Testis (tissue), 5 donors: ENCODE measurements at places on chromosomes 16 and 17. TPM values are rescaled to one million over a fixed set of nuclear protein-coding genes. Genes with fewer than 3 reads are reported as not detected.

Gene OSBPL7
- 7.3 TPM for total RNA-seq

Gene KCNAB3
- total RNA-seq = 4.3 TPM

Gene PNMT
- total RNA-seq = 2.7 TPM

Gene UTS2R
- total RNA-seq = 28.1 TPM

Gene ZNF750
- total RNA-seq = 0.63 TPM

Gene FNDC8
- total RNA-seq = 39.0 TPM

Gene SLC16A5
- 6.4 TPM for total RNA-seq

Gene PALB2
- total RNA-seq = 26.8 TPM

Gene NPIPA7
- total RNA-seq = 11.7 TPM

Gene PIPOX
- 5.9 TPM for total RNA-seq

Gene KRT9
- 0.43 TPM for total RNA-seq

Gene WRAP53
- 10.5 TPM for total RNA-seq

Gene BCL6B
- total RNA-seq = 2.5 TPM

Gene PRKCA
- total RNA-seq = 15.4 TPM

Gene CACNG1
- total RNA-seq = not detected

Gene ANKFN1
- 5.1 TPM for total RNA-seq

Gene CCL14
- 12.3 TPM for total RNA-seq

Gene PRSS8
- total RNA-seq = 0.74 TPM

Gene ABCA8
- total RNA-seq = 249 TPM

Gene ZNF276
- total RNA-seq = 48.4 TPM

Gene ABCC3
- 12.1 TPM for total RNA-seq

Gene SYNGR3
- 20.9 TPM for total RNA-seq

Gene ATP2A3
- 19.6 TPM for total RNA-seq

Gene FOXO3B
- total RNA-seq = 12.1 TPM

Gene TBC1D26
- total RNA-seq = 18.7 TPM

Gene CFAP119
- total RNA-seq = 31.5 TPM

Gene KRTAP9-8
- not detected for total RNA-seq

Gene FAM222B
- 74.5 TPM for total RNA-seq

Gene MYH13
- total RNA-seq = 0.47 TPM

Gene CETP
- total RNA-seq = 0.24 TPM

Gene ZPBP2
- 45.1 TPM for total RNA-seq

Gene ACSM2A
- not detected for total RNA-seq

Gene IRX5
- 5.7 TPM for total RNA-seq

Gene KDM6B
- 38.0 TPM for total RNA-seq

Gene RDM1
- 9.6 TPM for total RNA-seq

Gene OTOP3
- total RNA-seq = 0.12 TPM

Gene IRF8
- total RNA-seq = 15.0 TPM

Gene TBC1D3C
- total RNA-seq = not detected

Gene SCGB1C2
- not detected for total RNA-seq

Gene STX8
- total RNA-seq = 103 TPM

Gene SGCA
- 7.6 TPM for total RNA-seq

Gene MAP2K4
- total RNA-seq = 47.7 TPM

Gene KREMEN2
- 1.7 TPM for total RNA-seq

Gene KRT36
- total RNA-seq = 0.24 TPM

Gene HSD17B1
- total RNA-seq = 13.8 TPM

Gene ACSF2
- total RNA-seq = 60.1 TPM

Gene GPRC5C
- total RNA-seq = 19.0 TPM

Gene HOXB7
- 2.8 TPM for total RNA-seq

Gene SLFN11
- 6.4 TPM for total RNA-seq

Gene MT1H
- total RNA-seq = not detected

Gene EEF2K
- 11.1 TPM for total RNA-seq

Gene TEX19
- 37.8 TPM for total RNA-seq

Gene CDRT15
- 8.1 TPM for total RNA-seq

Gene NPIPA3
- 4.5 TPM for total RNA-seq

Gene SPHK1
- 14.7 TPM for total RNA-seq

Gene NUDT7
- 13.2 TPM for total RNA-seq
